ENCODE measurements at places on chromosomes 7 and 10.

- no peak for DNase-seq
These were observed 63.5 kb downstream of the UBE2H start for GRCh38 chr7:129889133-129889844.

DNA sequence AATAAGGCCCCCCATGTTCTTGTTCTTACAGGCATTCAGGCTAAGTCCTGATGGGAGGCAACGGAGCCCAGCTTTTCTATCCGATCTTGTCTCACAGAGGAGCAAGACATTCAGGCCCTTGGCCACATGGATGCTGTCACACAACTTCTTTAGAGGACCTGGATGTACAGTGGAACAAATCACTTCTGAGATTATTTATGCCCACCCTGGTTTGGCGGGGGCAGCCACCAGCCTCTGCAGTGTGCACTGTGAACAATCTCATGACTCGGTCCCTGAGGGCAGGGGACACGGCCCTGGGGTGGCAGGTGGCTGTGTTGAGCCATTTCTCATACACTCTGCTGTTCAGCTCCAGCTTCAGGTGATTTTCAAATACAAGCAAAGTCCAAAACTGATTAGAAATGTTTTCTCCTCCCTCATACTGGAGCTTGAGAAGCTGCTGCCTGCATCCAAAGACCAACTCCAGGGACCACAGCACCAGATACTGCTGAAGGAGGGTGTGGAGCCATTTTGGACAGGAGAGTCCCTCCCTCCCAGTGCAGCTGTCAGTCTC lies 441.3 kb downstream of the GRID1 start:
- DNase-seq: no peak

DNA sequence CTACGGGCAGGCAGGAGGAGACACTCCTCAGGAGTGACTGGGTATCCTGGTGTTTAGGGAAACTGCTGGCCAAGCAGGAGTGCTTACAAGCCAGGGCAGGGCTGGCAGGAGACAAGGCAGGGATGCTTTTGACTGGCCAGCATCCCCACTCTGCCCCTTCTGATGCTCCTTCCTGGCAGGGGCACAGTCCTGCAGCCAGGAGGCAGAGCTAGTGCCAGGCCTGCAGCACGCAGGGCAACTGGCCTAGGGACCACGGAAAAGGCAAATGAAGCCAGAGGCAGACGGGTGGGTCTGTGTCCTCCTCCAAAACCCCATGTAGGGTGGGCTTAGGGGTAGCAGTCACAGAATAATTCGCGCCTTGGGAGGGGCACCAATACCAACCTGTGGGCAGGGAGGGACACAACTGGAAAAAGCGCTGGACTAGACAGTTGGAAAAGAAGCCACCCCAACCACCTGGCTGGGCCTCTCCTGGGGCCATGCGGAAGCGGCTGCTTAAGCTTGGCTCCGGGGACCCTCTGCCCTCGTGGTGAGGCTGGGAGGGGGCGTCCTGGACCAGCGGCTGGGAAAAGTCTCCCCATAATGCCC lies 4.8 kb downstream of the IMPDH1 start:
- no peak for DNase-seq

DNA sequence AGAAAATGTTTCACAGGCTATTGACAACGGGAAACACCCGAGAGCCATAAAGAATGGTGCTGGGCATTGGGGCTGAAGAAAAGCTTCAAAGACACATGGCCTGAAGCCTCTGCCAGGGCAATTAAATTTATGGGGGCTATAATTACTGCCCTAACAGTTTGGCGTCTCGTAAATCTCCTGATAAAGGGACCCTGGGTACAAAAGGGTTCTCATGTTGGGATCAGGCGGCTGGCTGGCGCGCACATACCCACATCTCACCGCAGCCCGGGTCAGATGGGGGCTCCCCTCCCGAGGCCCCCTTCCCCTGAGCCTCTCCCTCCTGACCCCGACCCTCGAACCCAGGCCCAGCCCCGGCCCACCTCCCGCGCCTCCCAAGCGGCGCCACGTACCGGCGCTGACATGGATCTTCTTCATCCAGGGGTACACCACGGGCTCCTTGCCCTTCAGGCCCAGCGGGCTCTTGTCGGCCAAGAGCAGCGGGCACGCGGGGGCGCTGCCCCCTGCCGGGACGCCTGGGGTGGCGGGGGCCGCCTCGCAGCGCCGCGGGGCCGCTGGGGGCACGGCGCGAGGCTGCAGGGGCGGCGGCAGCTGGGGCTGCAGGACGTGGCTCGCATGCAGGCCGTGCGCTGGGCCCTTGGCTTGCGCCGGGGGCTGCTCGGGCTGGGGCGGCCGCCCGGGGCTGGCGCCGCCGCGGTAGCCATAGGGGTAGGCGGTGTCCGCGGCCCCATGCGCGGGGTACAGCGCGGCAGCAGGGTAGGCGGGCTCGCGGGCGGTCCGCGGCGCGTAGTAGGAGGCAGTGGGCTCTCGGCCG lies 623 bp downstream of the HOXA4 start:
- DNase-seq: no peak

- no peak for DNase-seq
These were observed 112.8 kb upstream of the AHR start for GRCh38 chr7:17185690-17186070.

DNA sequence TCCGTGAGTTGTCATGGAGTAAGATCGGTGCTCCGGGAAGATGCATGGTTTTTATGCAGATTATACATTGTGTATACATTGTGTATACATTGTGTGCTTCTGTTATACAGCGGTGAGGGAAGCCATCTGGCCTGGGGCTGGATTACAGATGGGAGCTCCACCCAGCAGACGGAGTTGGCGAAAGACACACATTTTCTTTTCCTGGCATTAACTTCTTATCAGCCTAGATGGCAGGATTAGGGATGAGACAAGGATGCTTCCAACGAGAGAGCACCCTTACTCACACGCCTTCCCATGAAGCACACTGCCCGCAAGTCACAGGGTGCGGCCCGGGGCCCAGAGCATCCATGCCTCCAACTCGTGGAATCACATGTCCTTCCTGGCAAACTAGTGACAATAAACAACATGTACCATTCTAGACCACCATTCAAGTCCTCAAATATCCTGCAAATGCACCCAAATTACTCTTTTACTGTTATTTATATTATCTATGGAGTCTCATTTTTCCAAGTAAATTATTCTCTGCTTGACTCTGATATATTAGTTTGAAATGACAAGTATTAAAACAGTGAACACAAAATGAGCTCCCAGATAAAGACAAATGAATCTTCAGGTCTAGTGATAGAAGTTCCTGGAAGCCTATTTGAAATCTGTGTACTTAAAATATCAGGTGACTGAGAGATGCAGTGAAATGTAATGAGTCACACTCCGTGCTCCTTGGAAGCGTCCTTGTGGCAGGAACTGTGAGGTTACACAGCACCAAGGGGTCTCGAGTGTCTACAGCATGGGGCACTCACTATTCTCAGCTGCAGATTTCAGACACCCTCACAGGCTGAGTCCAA lies 29.8 kb upstream of the PPP2R2D start:
- DNase-seq: no peak

GRCh38 chr10:107718864-107719263 lies 554.4 kb upstream of the SORCS1 start:
- no peak for DNase-seq

DNA sequence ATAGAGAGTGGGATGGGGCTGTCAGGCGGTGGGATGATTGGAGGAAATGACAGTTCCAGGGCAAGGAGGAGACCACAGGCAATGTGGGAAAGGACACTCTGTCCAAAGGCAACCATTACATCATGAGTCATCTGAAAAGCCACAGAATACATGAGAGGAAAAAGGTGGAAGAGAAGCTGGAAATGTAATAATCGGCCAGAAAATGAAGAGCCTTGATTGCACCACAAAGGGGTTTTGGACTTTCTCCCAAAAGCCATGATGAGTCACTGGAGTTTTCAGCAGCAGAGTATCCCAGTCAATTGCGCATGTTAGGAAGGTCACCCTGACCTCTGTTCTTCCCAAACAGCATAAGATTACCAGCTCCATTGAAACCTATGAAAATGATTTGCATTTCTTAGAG lies 222.0 kb downstream of the LHFPL3 start:
- DNase-seq: no peak

GRCh38 chr10:119197921-119198320 lies 9.4 kb upstream of the GRK5 start:
- no peak for DNase-seq

DNA sequence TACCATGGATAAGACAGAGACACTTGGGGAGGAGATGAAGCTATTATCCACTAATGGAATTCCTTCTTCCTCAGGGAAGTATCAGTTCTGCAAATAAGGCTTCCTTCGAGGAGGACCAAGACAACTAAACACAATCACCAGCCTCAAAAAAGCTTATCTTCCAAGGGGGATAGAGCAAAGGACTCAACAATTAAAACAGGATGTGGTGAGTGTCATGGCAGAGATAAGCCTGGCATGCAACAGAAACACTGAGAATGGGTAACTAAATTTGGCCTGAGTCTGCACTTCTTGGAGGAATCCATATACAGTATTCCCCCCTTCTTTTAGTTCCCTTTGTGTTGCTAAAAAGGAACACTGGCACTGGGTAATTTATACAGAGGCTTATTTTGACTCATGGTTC lies 1285.2 kb downstream of the GATA3 start:
- no peak for DNase-seq

DNA sequence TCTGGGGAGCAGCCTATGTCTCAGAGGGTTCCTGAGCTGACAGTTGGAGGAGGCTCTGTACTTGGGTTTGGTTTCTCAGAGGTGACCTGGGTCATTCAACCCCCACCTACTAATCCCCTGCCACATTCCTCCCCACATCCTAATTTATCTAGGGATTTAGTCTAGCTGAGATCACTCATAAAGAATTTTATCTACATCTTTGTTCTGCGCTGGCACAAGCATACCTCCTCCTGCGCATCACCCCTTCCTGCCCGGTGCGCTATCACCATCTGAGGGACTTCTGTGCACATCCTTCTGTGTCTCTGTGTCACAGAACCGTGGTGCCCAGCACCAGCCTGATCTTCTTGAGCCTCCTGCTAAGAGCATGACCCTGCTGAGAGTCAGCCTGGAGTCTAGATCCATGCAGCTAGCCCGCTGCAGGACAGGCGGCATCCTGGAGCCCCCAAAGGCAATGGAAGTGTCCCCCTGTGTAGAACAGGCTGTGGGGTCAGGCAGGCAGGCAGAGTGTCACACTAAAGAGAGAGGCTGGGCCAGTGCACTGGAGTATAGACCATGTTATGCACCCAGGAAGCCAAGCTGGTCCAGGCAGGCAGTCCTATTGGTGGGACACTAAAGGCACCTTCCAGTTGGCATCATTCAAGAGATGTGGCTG lies 63.6 kb downstream of the ARHGAP22 start:
- no peak for DNase-seq

DNA sequence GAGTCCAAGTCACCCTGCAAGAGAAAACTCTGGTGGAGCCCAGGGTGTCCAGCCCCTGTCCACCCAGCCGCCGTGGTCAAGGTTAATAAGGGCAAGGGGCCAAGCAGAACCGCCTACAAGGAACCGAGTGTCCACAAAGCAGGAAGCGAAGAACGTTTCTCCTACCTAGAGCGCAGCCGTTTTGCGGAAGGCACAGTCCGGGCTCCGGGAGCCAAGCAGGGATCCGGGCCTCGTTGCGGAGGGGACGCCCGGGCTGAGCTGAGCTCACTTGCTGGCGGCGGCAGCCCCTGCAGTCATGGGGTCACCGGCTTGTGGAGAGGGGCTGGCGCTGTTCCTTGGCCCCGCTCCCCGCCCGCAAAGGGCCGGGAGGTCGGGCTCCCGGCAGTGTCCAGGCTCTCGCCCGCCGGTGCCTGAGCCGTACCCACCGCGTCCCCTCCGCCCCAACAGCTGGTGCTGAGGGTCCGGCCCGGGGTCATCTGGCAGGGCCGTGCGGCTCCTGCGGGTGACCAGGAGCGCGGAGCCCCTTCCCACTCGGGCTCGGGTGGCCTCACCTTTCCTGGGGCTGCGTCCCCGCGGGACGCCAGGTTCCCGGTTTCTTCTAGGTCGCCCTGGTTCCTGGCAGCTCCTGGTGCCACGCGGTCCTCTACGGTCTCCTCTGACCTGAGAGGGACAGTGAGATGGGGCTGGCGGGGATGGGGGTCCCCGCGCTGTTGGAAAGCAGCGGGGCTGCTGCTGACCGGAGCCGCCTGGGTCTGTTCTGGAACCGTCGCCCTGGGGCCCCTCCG lies 14.0 kb upstream of the ZNF273 start:
- DNase-seq: no peak

DNA sequence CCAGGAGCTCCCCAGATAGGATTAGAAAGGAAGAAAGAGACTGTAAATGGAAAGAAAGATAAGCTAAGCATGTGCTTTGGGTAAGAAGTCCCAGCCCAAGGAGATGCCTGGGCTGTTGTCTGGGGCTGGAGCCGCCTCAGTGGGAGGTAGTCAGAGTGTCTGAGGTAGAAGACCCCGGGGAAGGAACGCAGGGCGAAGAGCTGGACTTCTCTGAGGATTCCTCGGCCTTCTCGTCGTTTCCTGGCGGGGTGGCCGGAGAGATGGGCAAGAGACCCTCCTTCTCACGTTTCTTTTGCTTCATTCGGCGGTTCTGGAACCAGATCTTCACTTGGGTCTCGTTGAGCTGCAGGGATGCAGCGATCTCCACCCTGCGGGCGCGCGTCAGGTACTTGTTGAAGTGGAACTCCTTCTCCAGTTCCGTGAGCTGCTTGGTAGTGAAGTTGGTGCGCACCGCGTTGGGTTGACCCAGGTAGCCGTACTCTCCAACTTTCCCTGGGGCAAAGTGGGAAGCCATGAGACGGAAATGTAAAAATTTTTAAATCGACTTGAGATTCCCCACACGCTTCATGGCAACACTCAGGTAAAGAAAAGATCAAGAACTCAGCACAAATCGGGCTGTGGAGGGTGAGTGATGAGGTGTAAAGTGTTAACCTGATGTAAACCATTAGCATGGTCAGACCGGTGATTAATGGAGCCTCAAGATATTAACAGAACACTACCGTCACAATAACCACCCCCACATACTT lies 1.3 kb downstream of the HOXA1 start:
- no peak for DNase-seq

DNA sequence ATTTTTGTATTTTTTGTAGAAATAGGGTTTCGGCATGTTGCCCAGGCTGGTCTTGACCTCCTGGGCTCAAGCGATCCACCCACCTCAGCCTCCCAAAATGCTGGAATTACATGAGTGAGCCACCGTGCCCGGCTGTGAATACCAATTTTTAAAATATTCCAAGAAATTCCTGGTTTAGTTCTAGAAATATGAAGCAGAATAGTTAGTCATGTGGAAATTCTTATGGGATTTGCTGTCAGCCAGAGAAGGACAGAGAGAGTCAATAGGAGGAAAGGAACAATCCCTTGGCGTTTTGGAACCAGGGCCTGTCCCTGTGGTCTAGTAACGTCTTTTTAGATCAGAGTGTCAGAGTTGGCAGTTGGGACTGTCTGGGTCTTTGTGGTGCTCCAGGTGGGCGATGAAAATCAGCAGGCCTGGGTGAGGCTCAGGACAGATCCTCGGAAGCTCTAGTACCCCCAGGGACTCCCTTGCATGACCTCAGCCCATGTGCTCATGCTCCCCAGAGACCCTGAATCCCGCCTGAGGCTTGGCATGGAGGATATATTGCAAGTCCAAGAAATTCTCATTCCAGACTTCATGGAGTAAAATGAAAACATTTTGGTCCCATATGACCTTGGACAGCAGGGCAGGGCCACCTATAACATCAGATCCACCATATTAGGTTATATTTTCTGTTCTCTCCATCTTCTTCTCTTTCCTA lies 7.8 kb downstream of the NODAL start:
- DNase-seq: no peak

DNA sequence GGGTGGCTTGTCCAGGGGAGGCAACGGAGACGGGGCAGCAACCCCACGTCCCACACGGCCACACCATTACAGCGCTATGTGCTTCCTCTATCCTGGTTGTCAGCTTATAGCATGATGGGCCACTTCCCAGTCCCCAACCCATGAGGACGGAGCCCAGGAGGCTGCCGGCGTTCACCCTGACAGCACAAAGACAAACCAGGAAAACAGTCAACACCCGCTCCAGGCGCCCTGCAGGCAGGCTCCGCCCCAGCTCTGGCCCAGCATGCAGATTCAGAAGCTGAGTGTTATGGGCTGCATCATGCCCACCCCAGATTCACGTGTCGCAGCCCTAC lies 14.8 kb downstream of the WDR86 start:
- DNase-seq: no peak
